ENCODE measurements at places on chromosomes 7 and 10.

- no peak for DNase-seq
Measured at GRCh38 chr10:11197266-11197712, 179.6 kb downstream of the CELF2 start.

DNA sequence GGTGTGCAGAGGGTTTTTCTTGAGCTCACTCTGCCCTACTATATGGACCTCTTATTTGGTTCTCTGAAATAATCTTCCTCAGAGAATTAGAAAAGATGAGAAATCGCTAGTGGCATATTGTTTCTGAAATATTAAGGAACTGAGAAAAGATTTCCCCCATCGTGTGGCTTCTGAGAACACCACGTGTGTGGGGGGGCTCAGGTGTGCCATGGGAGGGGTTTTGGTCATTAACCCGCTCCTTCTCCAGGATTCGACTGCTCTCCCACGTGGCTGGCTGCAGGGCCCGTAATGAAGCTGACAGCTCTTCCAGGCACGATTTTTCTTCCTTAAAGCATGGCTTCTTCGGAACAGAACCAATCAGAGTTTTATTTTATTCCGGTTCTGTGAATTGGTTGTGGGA, 67.7 kb downstream of the XRCC2 start:
- no peak for DNase-seq

DNA sequence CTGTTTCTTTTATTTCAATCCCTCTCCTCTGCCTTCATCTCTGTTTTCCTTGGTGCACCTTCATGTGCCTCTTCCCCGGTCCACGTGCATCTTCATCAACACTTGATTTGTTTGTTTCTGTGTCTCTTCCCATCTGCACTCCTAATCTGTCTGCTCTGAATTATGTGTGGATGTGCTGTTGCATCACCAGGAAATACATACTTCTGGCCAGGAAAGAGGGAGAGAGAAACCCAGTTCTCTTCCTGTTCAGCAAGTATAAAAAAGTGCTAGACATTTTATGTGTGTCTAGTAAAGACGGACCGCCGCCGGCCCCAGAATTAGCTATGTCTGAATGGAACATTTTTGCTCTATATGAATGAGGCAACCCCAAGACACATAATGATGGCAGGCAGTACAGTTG, 93.8 kb downstream of the CALD1 start:
- DNase-seq: no peak

DNA sequence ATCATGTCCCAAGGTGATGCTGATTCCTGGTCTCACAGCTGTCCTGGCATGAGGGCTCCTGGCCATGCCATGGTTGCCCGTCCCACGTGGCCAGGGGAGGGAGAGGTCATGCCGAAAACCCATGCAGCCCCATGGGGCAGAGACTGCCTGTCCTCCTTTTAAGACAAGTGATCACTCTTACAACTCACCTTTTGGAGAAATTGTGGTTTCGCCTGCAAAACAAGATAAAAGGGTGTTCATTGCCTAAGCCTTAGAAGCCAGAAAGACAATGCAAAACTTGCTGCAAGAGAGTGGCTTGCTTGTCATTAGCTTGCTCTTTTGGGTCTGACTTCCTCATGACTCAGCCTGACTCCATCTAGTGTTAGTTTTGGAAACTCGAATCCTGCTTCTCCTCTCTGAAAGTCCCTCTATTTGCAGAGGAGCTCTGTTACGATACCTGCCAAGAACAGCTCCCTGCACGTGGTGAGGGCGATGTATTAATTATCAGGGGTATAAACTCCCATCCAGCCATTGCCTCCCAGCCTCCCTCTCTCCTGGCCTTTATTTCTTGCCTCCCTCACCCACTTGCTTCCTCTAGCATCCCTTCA, 26.7 kb downstream of the TMEM273 start:
- no peak for DNase-seq

DNA sequence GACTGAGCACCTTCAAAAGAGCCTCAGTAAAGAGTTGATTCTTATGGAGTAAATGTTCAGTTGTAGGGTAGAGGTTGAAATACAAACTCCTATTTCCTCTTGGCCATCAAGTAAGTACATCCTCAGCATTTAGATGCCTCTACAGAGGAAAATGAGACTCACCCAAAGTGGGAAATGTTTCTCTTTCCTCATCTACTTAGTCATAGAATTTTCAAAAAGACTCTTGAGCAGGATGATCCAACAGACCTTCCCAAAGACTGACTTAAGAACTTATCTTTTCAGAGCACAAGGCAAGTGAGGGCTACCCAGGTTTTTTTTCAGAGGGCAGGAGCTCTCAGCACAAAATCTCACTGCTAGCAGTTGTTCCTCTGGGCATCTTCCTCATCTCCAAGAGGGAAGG, 449.1 kb downstream of the KCNMA1 start:
- no peak for DNase-seq

DNA sequence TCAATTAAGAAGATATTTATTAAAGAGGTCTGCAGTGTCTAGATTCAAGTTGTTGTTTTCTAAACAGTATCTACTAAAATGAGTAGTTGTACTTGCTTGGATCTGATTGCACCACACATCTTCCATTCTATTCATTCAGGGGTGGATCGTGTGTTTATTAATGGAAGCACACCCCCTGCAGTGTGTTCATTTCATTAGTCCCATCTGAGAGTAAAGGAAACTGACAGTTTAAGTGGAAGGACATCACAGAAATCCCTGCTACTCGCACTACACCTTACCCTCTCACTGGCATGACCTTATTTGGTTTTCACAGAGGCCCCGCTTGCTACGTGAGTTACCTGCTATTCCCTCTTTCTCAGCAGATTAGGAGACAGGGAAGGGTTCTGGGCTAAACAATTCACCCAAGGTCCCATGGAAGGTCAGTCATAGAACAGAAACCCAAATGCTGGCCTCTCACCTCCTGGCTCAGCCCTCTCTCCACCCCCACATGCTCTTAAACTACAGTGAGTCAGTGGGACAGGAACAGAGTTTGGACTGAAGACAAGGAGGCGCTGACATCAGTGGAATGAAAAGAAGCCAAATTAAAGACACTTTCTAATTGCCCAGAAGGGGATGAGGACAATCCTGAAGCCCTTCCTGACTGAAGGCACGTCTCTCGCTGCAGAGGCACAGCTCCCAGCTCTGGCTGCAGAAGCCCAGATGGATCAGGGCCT, 369.2 kb upstream of the NRP1 start:
- DNase-seq: no peak

DNA sequence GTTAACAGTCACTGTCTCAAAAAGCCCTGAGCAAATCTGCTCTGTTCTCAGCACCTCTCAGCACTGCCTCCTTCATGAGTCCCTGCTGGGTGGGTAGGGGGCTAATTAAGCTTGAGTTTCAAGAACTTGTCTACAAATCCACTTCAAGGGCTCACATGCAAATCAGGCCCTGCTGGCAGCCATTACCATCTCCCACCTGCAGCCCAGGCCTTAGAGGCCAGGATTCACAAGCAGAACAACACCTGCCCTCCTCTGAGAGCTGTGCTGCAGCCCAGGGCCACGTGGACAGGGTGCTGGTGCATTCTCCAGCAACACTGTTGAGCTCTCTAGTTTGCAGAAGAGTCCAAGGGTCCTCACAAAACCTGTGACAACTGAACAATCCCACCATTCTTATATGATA, 119.2 kb downstream of the DPP6 start:
- DNase-seq: no peak

GRCh38 chr7:7773334-7774309, 55.2 kb upstream of the RPA3 start:
- no peak for DNase-seq

DNA sequence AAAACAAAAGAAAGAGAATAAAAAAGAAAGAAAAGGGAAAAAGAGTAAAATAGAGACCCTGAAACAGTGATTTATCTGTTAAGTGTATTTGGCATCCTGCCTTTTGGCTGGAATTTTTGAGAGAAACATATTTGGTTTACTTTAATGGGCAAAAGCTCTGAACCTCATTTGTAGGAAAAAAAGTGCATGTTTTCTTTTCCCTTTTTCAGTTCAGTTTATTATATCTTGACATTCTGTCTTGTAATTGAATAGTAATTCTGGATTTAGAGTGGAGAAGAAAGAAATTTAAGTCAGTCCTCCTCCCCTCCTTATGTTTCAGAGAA, 69.5 kb downstream of the ARID5B start:
- no peak for DNase-seq

DNA sequence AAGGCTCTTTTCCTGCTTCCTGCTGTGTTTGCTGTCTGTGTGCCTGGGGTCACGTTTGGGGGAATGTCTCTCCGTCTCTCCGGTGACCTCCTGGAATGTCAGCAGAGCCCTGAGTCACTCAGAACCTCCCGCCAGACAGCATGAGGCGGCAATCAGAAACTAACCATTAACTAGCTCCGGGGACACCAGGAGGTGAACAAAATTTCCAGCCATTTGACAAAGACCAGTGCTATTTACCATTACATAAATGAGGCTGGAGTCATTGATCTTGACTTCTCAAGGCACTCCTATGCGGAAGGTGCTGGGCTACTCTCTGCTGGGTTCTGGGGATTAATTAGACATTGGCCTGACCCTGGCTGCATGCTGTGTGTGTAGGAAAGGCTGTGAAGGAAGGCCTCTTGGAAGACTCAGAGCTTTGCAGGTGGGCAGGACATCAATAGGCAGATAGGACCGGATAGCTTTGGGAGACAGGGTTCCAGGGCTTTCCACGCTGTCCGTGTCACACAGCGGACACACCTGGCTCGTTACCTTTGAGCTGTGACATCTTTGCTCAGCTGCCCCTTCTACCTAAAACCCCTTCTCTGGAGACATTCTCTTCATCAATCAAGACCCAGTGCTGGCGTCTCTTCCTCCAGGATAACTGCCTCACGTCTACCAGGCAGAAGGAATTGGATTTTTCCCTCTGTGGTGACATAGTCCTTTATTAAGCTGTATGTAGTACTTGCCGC, 77.0 kb downstream of the PFKFB3 start:
- no peak for DNase-seq

- no peak for DNase-seq
Measured at GRCh38 chr10:12975266-12975665, 26.2 kb downstream of the CCDC3 start.

DNA sequence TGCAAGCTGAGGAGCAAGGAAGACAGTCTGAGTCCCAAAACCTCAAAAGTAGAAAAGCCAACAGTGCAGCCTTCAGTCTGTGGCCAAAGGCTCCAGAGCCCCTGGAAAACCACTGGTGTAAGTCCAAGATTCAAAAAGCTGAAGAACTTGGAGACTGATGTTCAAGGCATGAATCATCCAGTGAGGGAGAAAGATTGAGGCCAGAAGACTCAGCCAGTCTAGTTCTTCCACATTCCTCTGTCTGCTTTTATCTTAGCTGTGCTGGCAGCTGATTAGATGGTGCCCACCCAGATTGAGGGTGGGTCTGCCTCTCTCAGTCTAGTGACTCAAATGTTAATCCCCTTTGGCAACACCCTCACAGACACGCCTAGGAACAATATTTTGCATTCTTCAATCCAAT, 20.1 kb upstream of the MDFIC start:
- DNase-seq: no peak

DNA sequence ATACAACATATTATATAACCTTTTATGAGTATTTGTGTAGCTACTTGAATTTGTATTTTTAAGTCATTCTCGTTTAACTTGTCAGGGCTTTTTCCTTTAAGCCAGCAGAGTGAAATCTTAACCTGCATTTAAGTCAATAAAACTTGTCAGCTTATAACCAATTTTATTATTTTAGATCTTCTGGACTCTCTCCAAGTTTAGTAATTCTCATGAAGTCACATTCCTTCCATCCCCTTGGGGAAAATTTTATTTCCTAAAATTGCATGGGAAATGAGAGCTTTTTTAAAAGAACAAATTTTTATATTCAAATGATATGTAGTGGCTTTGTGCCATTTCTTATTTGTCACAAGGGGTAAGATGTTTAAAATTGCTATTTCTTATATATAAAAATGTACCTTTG, 74.0 kb downstream of the SEPTIN7 start:
- DNase-seq: no peak

Measured in activated CD4-positive, alpha-beta T cell treated with anti-CD3 and anti-CD28 coated beads for 24 hours (primary cell).